Forelimb muscle (tissue), 1 donor: ENCODE measurements at places on chromosomes 7 and 10. TPM values are rescaled to one million over a fixed set of nuclear protein-coding genes. Genes with fewer than 3 reads are reported as not detected.

DNA sequence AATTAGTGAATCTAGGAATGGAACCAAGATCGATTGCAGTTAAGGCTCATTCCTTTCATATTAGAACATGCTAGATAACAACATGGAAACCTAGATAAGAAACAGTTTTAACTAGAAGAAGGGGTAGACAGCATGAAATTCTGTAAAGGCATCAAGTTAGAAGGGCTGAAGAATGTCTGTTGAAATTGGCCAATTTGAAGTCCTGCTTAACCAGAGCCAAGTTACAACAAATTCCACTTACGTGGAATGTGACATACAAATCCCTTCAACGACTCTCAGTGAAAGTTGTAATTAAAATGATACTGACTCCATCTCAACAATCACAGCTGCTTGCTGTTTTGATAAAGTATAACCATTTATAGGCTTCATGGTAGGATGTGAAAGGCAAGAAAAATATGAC is 1065.7 kb downstream of the DNAJB9 start:
- DNase-seq = no peak

Gene HTRA1
- polyA plus RNA-seq = 74.3 TPM

DNA sequence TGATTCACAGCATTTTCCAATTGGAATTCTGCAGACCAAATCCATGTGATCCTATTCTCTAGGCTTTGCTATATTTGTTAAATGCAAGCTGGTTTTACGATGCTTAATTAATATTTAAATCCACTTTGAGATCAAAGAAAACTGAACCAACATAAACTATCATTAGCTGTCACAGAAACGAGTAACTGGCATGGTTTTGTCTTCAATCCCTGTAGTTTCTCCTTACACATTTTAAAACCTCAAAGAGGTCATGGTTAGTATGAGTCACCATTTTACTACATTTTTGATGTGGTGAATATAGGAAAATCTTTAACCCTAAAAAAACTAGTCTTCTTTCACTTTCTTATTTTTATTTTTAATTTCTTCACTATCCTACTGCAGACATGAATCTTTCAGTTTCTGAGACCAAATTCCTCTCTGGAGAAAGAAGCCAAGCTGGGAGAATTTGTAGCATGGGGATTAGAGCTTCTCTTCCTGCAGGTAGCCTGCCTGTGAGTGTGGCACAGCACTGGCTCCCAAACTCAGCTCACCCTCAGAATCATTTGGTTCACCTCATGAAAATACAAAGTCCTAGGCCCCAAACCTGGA is 8.7 kb upstream of the LIPM start:
- no peak for DNase-seq

DNA sequence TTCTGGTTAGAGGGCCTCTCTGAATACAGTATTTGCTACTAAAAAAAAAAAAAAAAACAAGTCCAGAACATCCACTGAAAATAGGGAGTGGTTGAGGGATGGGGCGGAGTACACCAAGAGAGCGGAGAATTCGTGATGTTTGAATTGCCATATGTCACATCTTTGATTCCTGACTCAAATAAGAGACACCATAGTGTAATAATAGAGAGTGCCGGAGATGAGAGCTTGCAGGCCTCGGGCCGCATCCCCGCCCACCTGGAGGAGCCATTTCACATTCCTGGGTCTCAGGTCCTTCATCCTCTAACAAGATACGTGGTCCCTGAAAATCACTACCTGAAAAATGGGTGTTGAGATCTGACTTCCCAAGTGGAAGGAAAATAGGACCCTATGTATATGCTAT is 46.8 kb downstream of the KIAA1549 start:
- no peak for DNase-seq

Gene CRYGN
- not detected for polyA plus RNA-seq

Gene CTNNA3
- polyA plus RNA-seq = 12.6 TPM

DNA sequence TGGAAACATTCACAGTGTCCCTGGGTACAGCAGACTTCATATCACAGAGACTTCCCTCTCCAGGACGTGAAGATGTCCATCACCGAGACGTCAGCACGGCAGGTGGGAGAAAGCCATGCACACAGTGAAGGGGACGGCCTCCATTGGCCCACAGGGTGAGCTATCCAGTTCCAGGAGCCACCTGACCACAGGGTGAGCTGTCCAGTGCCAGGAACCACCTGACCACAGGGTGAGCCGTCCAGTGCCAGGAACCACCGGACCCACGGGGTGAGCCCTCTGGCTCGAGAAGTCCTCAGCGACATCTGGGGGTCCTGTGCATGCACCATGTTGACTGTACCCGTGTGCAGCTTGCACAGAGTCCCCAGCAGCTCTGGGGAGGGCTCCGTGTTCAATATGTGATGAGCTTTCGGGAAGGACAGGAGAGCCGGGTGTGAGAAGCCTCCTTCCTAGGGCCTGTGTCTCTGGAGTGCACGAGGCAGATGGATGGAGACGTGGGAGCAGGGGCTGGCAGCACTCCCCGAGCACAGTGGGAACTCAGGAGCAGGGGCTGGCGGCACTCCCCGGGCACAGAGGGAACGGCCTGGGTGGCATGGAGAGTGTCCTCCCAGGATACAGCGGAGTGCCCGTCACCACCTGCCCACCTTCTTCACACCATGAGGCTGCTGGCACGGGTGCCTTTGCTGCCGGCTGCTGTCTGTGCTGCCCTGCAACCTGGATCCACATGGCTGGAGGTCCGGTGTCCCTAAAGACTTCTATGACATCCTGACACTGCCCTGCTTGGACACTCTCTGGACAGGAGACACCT is 616.2 kb downstream of the DNAJB6 start:
- no peak for DNase-seq
